HuH-7 (cell line): ENCODE measurements at places on chromosomes 7 and 10.

DNA sequence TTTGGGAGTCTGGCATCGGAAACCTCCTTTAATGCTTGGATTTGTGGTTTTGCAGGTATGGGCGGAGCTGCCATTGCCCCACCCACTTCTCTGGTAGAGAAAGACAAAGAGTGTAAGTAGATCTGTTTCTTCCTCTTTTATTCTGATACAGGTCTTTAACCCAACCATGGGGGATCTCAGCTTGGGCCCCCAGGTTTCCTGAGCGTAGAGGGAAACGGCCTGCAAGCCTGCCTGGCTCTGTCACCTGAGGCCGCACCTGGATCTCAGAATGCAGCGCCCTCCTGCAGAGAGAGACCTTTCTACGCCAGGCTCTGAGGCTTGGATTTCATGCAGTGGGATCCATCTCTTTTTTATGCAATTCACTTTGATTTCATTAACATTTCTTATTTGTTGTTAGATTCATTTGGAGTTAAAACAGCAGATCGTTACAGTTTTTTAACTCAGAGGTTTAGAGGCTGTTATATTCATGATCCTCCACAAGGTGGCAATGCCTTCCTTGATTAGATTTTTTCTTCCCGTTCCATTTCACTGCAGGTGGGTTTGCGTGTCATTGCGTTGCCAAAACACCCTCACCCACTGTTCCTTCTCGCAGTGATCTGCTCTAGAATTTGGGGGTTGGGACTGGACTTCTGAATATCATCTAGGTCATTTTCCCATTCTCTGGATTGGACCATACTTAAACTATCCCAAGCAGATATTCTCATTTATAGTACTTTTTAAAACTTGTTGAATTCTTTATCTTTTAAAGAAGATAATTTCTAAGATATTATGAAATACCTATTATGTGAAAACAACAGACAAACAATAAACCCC, 20.0 kb downstream of the RBM17 start:
- DNase-seq: peak; percentile 71

DNA sequence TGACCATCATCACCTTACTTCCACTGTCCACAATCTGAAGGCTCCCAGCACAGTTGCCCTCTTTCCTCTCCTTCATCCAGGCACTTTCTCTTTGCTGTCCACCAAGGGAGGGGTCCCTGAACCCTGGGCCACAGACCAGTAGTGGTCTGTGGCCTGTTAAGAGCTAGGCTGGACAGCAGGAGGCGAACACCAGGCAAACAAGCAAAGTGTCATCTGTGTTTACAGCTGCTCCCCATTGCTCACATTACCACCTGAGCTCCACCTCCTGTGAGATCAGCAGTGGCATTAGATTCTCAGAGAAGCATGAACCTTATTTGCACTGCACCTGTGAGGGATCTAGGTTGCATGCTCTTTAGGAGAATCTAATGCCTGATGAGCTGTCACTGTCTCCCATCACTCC, 27.7 kb downstream of the FZD1 start:
- no peak for DNase-seq

DNA sequence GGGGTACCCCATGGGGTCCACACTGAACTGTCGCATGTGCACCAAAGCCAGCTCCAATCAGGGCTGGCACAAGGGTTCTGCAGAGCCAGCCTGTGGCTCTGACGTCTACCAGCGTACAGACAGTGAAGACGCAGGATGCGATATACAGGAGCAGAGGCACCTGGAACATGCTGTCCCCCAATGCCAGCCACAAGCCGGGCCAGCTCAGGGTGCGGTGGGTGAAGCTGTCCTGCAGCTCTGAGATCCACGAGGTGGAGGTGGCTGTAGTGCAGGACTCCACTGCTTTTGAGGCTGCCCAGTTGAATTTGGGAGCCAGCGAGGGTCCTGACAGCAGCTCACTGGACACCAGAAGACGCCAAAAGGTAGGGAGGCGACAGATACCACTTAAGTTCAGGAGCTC, 111.3 kb upstream of the PDSS1 start:
- DNase-seq: no peak

DNA sequence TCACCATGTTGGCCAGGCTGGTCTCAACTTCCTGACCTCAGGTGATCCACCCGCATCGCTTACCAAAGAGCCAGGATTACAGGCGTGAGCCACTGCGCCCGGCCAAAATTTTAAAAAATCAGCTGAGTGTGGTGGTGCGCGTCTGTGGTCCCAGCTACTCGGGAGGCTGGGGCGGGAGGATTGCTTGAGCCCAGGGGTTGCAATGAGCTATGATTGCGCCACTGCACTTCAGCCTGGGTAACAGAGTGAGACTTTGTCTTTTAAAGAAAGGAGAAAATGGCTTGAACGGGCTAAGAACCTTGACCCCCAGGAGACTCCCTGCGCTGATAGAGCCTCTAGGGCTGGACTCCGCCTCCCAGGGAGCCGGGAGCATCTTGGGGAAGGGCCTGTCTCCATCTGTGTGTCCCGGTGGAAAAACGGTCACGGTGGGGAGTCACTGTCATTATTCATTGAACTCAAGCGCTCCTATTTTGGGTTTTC, 760 bp upstream of the KCTD7 start:
- DNase-seq: peak; percentile 85

- peak; percentile 10 for DNase-seq
Observed at GRCh38 chr10:95501203-95502094, 59.7 kb downstream of the SORBS1 start.

DNA sequence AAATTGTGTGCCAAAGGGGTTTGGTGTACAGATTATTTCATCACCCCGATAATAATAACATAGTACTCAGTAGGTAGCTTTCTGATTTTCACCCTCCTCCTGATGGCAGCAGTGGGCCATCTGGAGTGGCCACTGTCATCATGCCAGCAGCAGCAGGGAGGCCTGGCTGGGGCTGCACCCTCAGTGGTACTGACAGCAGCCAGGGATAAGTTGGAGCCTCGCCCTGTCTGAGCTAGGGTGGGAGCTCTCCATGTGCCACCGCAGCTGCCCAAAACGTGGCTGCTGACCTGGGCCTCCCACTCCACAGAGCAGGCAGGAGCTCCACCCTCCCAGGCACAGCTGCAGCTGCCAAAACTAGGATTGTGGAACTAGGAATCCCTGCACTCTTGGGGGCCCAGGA, 700.8 kb upstream of the KCND2 start:
- DNase-seq: no peak

DNA sequence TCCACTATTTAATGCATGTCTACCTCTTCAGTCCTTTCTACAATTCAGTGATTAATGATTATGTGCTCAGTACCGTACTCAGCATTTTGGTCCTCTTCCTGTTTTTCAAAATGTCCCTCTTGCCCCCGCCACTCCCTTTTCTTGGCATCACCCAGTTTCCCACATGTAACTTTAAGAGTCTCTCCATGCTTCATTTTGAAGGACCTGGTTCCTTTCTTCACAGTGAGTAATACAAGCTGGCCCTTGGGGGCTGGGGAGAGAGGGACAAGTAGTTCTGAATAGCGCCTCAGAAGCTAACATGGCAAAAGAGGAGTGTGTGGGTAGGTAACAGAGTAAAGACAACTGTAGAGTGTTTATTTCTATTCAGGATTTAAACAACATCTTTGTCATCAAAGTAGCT, 34.6 kb upstream of the SLIT1 start:
- DNase-seq: no peak

DNA sequence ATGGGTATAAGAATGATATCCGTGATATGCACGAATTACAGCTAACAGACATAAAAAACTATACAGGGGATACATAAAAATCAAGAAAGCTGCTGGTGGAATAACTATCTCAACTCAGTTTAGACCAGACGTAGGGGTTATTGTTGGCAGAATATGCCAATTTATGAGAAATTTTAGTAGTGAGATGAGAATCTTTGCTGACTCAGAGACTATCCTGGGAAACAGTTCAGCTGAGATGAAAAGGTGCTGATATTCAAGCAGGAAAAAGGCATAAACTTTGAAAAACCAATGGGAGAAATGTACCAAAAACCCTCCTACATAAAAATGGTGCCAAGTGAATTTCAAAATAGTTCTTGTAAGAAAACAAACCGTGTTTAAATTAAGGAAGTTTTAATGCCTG, 3.3 kb downstream of the MRPS33 start:
- no peak for DNase-seq

GRCh38 chr7:1028044-1028770, 16.1 kb upstream of the GPR146 start:
- DNase-seq: peak; percentile 99

GRCh38 chr7:130386876-130387275, 6.6 kb downstream of the CPA1 start:
- DNase-seq: no peak

- DNase-seq: no peak
Observed at GRCh38 chr10:43698156-43698555, 49.5 kb upstream of the ZNF32 start.

DNA sequence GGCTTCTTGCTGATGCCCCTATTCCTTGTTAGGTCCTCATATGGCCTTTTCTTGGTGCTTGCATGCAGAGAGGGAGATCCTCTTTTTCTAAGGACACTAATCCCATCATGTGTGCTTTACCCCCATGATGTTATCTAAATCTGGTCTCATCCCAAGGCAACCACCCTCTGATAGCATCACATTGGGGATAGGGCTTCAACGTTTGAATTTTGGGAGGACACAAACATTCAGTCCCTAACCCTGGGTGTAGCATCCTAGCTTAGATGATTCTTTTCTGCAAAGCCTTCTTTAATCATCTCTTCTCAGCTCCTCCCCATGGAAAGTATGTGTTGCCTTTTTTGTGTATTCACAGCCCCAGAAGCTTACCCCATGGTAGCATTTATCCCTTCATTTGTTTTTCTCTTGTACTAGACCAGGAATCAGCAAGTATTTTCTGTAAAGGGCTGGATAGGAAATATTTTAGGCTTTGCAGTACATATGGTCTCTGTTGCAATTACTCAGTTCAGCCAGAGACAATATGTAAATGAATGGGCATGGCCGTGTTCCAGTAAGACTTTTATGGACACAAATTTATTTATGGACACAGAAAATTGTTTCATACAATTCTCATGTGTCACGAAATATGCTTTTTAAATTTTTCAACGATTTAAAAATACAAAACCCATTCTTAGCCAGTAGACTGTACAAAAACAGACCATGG, 101.5 kb upstream of the CSTF2T start:
- no peak for DNase-seq

DNA sequence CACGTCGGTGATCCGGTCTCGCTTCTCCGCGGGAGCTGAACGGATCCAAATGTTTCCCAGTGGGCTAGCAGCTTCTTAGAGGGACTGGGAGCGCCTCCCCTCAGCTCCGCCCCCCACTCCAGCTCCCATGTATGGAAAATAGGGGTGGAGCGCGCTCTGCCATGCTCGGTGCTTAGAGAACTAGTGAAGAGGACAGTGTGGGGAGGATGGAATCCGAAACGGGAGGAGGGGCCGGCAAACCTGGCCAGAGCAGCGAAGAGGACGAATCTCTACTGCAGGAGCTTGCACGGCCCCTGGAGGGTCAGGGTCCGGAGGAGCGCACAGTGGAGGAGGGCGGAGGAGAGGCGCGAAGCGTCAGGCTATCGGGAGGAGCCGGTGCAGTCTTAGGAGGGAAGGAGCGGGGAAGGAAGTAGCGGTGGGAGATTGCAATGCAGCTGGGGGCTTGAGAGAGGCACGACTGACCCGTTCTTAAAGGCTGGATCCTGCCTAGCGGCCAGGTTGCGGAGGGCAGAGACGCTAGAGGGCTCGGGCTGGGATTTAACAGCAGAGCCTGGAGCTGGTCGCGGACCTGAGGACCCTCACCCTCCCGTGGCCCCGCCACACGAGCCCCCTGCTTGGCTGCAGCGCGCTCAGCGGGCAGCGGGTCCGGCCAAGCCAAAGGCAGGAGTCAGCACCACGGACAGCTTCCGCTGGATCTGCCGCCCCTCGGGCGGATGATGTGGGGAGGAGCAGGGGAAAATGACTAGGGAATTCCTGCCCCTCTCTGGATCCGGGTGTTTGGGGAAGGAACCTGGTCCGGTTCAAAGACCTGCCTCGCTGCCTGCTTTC, at the start of gene PRLHR:
Gene PRLHR, minus strand, starts transcription at position 51 of the 828 bp plus-strand sequence. CDS start 404 bp downstream, outside the sequence.
- DNase-seq: peak; percentile 61

DNA sequence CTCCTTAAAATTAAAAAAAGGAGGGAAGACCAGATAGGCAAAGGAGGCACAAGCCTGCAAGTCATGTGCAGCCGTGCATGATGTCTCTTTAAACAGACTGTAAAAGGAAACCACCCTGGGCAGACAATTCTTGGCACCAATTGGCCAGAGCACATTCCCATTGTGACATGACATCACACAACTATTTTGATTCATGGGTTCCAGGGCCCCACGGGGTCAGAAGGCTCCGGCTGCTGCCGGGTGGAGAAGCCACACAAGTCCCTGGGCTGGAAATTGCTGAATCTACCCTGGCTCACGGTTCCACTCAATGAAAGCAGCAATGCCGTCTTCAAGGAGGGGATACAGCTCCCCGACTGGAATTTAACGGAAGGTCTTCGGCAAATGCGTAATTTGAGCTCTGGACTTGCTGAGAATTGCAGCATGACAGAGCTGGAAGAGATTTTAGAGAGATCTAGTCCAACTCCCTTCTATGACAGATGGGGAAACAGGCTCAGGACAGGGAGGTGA, 140.5 kb downstream of the PRKAG2 start:
- peak; percentile 90 for DNase-seq

GRCh38 chr7:126574276-126575250, 678.2 kb downstream of the GRM8 start:
- DNase-seq: peak; percentile 1

DNA sequence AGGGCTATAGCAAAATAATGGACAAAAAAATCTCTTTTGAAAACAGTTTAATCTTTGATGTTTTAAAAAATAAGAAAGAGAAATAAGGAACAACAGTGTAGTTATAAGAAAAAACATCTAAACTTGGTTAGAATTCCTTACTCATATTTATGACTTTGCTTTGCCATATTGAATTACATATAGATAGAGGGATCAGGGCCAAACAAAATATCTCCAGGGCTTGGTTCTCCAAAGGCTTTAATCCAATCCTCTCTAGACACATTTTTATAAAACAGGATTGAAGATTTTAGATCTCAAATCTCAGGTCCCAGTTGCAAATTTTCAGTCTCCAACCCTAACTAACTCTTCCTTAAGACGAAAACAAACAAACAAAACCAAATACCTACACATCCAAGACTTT, 72.6 kb upstream of the RHOBTB1 start:
- DNase-seq: no peak

DNA sequence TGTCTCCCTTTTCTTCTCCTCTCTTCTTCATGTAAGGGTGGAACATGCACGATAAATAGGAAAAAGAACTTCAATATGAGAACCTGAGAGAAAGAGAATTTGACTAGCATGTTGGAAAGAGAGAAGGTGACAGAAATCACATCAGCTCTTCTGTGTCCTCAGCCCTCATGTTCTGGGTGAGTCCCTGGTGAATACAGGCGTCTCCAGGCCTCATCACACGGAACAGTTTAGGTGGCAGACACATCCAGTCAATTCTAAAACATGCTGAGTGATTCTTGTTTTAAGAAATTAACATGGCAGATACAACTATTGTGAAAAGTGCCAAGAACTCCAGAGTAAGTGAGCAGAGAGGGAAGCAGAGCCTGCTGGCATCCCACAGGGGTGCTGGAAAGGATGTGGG, 96.1 kb downstream of the FAM107B start:
- no peak for DNase-seq

- peak; percentile 46 for DNase-seq
Observed at GRCh38 chr10:3538656-3539531, 246.1 kb downstream of the KLF6 start.
